Body of pancreas (tissue), 4 donors: ENCODE measurements at places on chromosomes 2 and 18.

GRCh38 chr2:113857464-113857863 is 32.4 kb upstream of the ACTR3 start:
- no peak for DNase-seq

DNA sequence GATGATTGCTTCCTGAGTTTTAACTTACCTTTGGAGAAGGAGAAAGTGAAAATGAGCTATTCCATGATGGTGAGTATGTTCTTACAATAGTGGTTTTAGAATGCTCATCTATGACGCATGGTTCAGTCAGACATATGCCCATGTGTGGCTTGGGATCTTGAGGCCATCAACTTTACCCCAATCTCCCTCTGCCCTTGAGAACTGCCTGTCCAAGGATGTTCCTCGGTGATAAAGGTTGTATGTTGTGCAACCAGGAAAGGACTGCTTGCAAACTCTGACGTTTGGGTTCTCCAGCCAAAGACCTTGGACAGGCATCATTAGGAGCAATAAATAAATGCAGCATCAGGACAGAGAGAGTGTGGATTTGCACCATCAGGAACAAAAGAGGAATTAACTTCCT is 165.0 kb downstream of the ZEB2 start:
- DNase-seq = no peak

DNA sequence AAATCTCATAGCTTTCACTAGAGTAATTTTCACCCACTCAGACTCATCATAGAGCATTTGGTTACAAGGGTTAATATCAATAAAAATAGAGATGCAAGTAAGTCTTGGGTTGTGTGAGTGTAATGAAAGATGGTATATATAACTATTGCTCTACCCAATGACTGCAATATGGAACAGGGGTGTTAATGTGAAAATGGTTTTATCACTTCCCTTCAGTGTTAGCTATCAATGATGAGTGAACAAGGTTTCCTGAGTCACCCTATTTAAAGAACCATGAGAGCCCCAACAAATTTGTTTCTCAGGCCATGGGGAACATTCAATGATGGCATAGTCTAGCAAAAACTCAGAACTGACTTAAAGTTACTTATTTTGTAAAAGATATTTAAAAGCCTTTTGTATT is 1133.6 kb upstream of the ZEB2 start:
- DNase-seq = no peak

DNA sequence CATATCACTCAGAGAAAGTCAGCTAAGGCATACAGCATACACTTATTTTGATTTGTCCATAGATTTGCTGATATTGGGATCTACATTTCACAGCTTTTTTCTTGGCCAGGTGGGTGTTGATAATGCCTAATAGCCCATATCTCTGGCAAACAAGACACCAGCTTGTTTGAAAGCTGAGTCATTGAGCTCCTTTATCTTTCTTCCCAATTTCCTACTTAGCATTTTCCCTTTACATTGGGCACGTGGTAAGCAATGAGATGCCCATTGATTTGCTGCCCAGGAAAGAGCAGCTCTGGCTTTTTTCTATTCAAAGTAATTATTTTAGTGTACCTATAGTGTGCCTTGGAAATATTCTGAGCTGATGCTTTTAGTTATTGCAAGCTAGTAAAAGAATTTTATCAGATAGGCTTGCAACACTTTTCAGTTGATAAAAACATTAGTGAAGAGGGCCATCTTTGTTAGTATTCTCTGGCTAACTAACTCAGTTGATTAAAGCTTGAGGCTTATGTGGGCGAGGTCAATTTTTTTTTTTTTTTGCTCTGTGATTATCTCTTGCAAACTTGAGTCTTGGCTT is 79.6 kb downstream of the OSBPL6 start:
- no peak for DNase-seq

- peak; percentile 70 for DNase-seq
Measured at GRCh38 chr2:234275515-234275914, 221.4 kb downstream of the ARL4C start.

DNA sequence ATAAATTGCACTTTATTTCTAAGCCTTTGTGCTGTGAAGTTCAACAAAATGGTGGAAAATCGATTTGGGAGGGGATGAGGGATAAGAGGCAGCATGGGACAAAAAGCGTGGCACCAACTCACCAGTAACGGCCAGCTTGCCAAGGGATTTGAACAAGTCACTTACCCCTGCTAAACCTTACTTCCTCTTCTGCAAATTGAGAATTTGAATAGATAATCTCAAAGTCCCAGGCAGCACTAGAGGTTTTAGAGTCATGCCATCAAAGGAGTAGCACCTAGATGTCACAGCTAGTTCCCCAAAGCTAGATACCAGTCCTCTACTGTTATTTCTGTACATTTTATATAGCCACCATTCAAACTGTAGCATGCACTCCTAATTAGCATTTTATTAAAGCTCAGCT is 83.7 kb upstream of the VRK2 start:
- DNase-seq = no peak

DNA sequence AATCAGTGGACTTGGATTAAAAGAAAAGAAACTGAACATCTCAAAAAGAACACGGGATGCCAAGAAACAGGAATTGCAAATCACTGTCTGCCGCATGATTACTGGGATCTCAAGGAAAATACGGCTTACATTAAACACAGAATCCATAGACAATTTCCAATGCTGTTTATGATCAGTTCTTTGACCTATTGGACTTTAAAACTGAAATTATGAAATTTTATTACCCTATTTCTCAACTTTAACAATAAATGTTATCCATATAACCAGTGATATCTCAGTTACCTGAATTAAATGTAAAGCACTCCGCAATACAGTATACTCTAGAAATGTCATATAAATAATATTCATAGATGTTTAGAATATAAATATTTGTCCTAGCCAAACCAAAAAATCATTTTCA is 1556.9 kb upstream of the NXPH2 start:
- no peak for DNase-seq

- DNase-seq = no peak
Measured at GRCh38 chr2:56084111-56084901, 99.5 kb upstream of the CCDC85A start.

- no peak for DNase-seq
Measured at GRCh38 chr2:237603718-237604362, 13.3 kb upstream of the RAB17 start.

GRCh38 chr2:205657579-205657978 is 24.7 kb upstream of the NRP2 start:
- peak; percentile 29 for DNase-seq

DNA sequence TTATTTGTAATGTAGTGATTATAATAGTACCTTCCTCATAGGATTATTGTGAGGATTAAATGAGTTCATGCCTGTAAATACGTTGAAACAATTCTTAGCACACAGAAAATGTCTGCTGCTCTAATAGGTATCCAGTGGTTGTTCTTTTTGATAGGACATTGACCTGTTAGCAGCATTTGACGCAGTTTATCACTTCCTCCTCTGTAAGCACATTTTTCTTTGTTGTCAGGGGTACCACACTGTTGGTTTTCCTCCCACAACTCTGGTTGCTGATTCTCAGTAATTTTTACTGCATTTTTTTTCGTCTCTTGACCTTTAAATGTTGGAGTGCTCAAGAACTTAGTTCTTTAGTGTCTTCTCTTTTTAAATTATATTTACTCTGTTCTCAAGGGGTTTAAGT is 15.4 kb downstream of the PPM1B start:
- no peak for DNase-seq

DNA sequence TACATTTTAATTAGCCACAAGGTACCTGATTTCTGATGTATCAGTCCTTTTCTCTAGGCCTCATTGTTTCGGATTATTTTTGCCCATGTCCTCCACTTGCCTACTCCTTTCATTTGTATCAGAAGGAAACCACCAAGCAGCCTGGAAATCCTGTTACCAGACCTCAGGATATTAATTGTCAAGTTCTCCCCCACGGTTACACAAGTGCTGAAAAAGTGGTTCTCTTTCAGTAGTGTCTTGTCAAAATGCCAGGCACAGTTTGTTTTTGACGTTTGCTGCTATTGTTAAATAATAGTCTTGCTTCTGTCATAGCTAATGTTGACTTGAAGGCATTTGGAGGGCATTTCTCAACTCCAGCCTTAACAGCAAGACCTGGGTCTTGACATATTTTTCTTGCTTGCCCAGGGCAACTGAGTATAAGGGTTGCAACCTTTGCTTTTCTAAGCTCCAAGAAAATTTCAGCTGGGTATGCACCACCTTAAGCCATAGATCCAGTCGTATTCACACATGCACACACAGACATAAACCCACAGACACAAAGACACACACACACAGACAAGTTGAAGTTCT is 31.0 kb downstream of the INSIG2 start:
- no peak for DNase-seq

GRCh38 chr18:57841568-57841967 is 38.5 kb upstream of the ATP8B1 start:
- DNase-seq = no peak

DNA sequence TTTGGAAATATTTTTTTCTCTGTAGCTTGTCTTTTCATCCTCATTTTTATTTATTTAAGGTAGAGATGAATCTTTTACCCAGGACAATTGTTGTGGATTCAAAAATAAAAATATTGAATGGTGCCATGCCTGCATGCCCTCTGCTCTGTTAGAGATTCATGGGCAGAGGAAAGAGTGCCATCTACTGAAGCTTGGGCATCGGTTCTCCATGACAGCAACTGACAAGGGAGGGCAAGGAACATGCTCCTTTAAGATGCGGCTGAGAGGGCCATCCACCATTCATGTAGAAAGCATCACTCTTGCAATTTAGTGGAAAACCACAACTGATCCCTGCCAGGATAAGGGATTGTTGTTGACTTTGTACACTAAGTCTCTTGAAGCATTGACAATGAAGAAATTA is 79.9 kb downstream of the PARD3B start:
- DNase-seq = no peak

DNA sequence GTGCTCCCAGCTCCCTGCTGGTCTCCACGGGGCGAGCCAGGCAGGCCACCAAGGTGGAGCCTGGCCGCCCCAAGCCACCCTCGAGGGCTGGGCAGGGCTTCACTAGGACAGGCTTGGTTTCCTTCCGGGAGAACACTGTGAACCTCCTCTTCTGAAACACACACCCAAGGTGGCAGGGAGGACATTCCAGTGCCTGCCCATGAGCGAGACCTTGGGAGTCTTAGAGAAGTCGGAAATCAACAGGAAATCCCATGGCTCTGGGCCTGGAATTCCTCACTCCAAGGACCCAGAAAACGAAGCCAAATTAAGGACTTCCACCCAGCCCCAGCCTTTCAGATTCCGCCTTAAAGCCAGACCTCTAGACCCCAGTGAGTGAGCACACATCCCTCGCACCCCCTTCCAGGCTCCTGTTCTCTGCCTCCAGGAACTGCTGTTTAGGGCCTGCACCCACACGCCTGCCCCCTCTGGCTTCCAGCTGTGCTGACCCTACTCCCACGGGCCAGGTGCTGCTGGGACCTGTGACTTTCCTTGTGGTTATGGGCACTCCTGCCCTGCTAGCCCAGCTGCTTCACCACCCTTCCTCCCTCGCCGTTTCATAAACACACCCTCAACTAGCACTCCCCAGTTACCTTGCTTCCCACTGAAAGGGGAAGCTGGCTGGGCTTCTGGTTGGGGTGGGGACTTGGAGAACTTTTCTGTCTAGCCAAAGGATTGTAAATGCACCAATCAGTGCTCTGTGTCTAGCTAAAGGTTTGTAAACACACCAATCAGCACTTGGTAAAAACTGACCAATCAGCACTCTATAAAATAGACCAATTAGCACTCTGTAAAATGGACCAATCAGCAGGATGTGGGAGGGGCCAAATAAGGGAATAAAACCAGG is 13.7 kb downstream of the GPR17 start:
- DNase-seq = no peak

- no peak for DNase-seq
Measured at GRCh38 chr2:192030289-192030688, 164.4 kb downstream of the TMEFF2 start.

DNA sequence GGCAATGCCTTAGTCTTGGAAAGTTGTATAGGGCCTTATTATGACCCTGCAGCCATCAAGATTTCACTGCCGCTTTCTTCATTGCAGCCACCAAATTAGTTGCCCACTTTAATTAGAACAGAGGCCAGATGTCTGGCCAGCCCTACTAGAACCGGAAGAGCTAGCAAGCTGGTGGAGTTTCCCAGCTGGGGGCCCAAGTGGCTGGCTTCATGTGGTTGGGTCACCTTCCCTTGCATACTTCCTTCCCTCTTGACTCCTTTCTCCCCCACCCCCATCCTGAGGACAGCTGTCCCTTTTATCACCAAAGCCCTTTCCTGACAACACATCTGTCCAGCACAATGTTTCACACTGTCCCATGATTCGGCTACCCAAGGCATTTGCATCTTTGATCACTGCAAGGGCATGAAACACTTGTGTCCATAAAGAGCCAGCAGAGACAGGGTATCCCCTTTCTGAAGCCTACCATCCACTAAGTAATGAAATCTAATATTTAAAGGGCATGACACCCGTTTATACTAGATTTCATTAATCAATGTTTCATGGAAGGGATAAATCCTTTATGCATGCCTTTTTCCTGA is 187.2 kb downstream of the BCL11A start:
- no peak for DNase-seq

GRCh38 chr2:144519934-144520731 is at the start of gene ZEB2:
ZEB2 (minus strand) TSS chr2:144520119; CDS start chr2:144517350, 2,769 bp downstream.
- peak; percentile 30 for DNase-seq

DNA sequence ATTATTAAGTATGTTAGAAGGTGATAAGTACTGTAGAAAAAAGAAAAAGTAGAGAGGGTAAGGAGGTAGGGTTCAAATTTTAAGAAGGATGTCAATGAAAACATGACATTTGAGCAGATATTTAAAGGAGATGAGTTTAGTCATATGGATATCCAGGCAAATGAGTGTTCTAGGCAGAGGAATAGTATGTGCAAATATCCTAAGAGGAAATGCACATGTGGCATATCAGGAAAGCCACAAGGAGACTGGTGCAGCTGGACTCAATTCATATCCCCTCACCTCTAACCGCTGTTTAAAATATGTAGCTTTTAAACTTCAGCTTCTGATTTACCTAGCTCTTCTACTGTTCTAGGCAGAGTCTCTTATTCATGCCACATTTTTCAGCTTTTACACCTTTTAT is 9.5 kb downstream of the AGPS start:
- DNase-seq = no peak
